Uterus (tissue), 4 donors: ENCODE measurements at places on chromosomes 3 and 15. TPM values are rescaled to one million over a fixed set of nuclear protein-coding genes. Genes with fewer than 3 reads are reported as not detected.

The CCDC54 gene
- not detected for total RNA-seq

The PEX11A gene
- total RNA-seq: 15.0 TPM

The LHFPL4 gene
- not detected for total RNA-seq

The SLC2A2 gene
- not detected for total RNA-seq

The PLS1 gene
- total RNA-seq: 4.5 TPM

The KLF15 gene
- 20.0 TPM for total RNA-seq

The DNAH1 gene
- 46.2 TPM for total RNA-seq

The XYLB gene
- total RNA-seq: 7.9 TPM

The KCNMB3 gene
- total RNA-seq: 6.2 TPM

The CD200 gene
- total RNA-seq: 15.6 TPM

The MINAR1 gene
- 0.43 TPM for total RNA-seq

The PLOD2 gene
- total RNA-seq: 83.2 TPM

The DZIP1L gene
- total RNA-seq: 26.8 TPM

The BLM gene
- total RNA-seq: 0.29 TPM

GRCh38 chr15:50066202-50066601 lies 52.8 kb downstream of the ATP8B4 start:
- no peak overlapping the region for H3K27ac ChIP-seq
- no peaks in the 10 kb centered on the region for H3K36me3 ChIP-seq
- H3K4me3 ChIP-seq: no peak overlapping the region
- no peaks in the 10 kb centered on the region for H3K4me1 ChIP-seq

DNA sequence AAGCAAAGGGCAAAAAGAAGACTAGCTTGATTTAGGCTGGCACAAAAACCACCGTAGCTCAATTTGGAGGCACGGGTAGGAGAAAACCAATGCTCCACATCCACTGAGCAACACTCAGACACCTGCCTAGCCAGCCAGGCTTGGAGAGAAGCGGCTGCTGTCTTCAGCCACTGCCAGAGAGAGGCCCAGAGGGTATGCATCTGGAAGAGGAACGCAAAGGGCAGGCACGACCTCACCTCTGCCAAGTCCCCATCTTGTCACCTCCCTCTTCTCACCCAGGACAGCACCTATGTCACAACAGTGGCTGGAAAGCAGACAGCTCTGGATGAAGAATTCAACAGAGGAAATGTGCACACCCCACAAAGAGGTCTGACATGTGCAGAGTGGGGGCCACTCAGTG lies 93.5 kb downstream of the ADAMTS17 start:
- no peaks in the 10 kb centered on the region for H3K4me1 ChIP-seq
- no peak overlapping the region for H3K4me3 ChIP-seq
- no peaks in the 10 kb centered on the region for H3K27me3 ChIP-seq
- no peaks in the 10 kb centered on the region for H3K36me3 ChIP-seq
- no peak for DNase-seq

DNA sequence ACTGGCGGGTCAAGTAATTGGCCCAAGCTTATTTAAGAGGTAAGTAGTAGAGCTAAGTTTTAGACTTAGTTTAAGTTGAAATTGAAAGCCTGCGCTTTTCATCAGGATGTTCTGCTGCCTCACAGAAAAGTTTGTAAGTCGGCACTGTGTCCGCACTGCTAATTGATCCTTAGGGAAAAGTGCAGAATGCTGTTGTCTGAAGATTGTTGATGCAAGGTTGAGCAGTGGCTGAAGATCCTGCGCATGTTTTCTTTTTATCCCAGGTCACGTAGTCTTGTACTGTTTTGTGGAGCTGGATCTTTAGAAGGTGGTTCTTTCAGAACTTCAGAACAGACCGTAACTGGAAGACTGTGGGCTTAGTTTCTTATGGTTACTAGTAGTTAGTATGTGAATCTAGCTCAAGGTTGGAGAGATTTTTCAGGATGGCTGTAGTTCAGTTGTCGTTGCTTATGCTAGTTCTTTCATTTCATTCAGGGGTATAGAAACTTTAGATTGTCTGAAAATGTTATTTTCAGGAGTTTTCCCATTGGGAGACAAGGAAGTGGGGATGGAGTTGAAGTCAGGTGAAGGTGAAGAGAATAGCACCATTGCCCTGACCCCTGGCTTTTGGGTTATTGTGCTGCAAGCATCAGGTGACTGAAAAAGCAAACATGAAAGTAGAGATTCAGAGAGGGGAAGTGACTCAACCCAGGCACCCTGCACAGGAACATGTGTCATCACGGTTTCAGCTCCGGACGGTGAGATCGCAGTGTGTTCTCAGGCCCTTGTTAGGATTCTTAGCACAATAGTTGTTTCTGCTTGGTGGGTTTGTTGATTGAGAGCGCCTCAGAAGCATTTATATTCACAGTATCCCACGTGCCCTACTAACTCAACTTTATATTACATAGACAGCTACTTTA lies 32.8 kb downstream of the AKAP13 start:
- peak; percentile 41 for DNase-seq

- H3K27me3 ChIP-seq: no peaks in the 10 kb centered on the region
- peaks cover 4% of the 10 kb centered on the region for H3K4me1 ChIP-seq
- H3K36me3 ChIP-seq: no peaks in the 10 kb centered on the region
- peak; percentile 82 for DNase-seq
- H3K27ac ChIP-seq: peak overlapping the region; percentile 86
Measured at GRCh38 chr15:62742409-62743171, 300.0 kb upstream of the TPM1 start.

GRCh38 chr3:194507571-194507970 lies 20.8 kb upstream of the ATP13A3 start:
- no peaks in the 10 kb centered on the region for H3K27me3 ChIP-seq
- no peaks in the 10 kb centered on the region for H3K36me3 ChIP-seq
- DNase-seq: no peak
- H3K4me3 ChIP-seq: no peak overlapping the region
- no peak overlapping the region for H3K27ac ChIP-seq

DNA sequence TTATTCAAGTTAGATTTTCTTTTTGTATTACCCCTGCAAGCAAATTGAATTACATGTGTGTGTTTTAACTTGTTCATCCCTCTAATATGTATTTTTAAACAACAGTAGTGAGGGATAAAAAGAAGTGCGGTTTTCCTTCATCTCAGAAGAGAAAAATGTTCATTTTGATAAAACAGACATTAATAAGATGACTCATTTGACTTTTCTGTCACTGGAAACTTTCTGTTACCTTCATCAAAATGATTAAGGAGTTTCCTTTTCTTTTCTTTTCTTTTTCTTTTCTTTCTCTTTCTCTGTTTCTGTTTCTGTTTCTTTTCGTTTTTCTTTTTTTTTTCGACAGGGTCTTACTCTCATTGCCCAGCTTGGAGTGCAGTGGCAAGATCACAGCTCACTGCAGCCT lies 53.0 kb downstream of the ECT2 start:
- DNase-seq: no peak
- H3K4me3 ChIP-seq: no peak overlapping the region

DNA sequence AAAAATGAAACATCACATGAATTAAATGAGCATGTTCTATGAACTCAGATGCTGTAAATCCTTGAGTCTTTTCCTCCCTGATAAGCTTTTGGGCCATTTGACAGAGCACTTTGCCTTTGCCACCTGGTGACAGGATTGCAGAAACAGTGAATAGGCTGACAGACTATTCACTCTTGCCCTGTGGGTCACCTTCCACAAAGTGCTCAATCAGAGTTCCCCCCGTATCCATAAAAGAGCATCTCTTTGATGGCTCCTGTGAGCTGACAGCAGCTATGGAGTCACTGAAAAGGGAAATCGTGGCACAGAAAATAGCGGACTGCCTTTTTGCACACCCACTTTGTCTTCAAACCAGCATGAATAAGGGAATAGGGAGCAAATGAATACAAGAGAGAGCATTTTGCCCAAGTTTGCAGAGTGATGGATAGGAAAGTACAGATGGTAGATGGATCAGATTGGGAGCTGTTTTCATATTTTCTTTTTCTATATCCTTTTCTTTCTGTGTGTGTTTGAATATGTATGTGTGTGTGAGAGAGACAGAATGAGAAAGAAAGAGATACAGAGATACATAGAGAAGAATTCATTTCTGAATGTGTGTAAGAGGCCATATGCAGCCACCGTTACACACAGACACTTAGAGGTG lies 37.8 kb upstream of the GOLM2 start:
- no peak overlapping the region for H3K4me3 ChIP-seq
- no peak overlapping the region for H3K27ac ChIP-seq
- no peaks in the 10 kb centered on the region for H3K36me3 ChIP-seq
- no peak for DNase-seq
- H3K27me3 ChIP-seq: no peaks in the 10 kb centered on the region

GRCh38 chr15:71379893-71380292 lies 264.6 kb downstream of the THSD4 start:
- DNase-seq: no peak
- no peaks in the 10 kb centered on the region for H3K27me3 ChIP-seq
- no peaks in the 10 kb centered on the region for H3K4me1 ChIP-seq
- H3K36me3 ChIP-seq: no peaks in the 10 kb centered on the region
- no peak overlapping the region for H3K4me3 ChIP-seq
- no peak overlapping the region for H3K27ac ChIP-seq

DNA sequence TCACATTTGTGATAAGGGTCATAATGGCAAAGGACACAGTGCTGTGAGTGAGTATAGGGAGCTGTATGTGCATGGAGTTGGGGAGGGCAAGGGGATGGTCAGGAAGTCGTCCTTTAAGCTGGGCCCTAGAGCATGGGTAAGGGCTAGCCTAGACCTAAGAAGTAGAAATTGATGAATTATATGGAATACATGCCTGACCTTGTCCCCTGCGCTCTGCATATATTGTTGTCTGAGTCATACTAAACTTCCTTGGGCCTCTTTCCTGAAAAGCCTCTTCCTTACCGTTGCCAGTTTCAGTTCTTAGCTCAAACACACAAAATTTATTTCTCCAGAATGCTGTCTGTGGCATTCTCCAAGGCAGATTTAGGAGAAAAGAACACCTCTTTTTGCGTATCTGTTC lies 4.6 kb downstream of the SNRK start:
- no peak for DNase-seq
- no peaks in the 10 kb centered on the region for H3K27me3 ChIP-seq
- H3K4me3 ChIP-seq: no peak overlapping the region
- H3K36me3 ChIP-seq: no peaks in the 10 kb centered on the region
- peak overlapping the region; percentile 98 for H3K27ac ChIP-seq

GRCh38 chr3:135141160-135141559 lies 346.1 kb downstream of the EPHB1 start:
- no peaks in the 10 kb centered on the region for H3K27me3 ChIP-seq
- no peaks in the 10 kb centered on the region for H3K36me3 ChIP-seq
- H3K4me3 ChIP-seq: no peak overlapping the region
- DNase-seq: no peak
- no peaks in the 10 kb centered on the region for H3K4me1 ChIP-seq

DNA sequence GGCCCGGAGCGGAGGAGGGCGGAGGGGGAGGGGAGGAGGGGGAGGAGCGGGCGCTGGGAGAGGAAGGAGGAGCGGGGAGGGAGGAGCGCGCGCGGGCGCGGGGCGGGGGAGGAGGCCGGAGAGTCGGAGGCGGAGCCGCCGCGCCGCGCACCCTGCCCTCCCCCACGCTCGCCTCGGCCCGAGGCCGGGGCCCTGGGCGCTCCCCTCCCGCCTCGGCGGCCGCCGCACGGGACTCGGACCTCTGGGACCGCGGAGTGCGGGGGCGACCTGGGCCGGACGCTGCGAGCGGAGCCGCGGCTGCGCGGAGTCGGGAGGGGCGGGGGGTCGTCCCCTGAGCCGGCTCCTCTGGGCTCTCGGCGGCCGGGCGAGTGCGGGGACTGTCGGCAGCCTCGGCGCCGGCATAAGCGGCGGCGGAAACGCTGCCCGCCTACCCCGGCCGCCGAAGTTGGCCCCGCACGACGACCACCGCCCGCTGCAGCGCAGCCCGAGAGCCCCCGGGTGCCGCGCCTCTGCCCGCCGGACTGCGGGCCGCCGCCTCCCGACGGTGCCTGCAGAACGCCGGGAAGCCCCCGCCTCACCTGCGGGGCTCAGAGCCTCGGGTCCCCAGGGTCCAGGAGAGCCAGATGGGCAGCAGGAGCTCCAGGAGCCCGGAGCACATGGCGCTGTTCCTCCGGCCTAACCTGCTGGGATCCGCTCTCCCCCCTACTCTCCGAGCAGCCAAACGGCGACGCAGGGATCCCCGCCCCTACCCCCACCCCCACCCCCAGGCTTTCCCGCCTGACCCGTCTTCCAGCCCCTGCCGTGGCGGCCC lies 406 bp upstream of the GABRB3 start:
- H3K36me3 ChIP-seq: no peaks in the 10 kb centered on the region
- DNase-seq: peak; percentile 16
- H3K27me3 ChIP-seq: no peaks in the 10 kb centered on the region
- no peak overlapping the region for H3K27ac ChIP-seq
- peak overlapping the region; percentile 21 for H3K4me3 ChIP-seq

DNA sequence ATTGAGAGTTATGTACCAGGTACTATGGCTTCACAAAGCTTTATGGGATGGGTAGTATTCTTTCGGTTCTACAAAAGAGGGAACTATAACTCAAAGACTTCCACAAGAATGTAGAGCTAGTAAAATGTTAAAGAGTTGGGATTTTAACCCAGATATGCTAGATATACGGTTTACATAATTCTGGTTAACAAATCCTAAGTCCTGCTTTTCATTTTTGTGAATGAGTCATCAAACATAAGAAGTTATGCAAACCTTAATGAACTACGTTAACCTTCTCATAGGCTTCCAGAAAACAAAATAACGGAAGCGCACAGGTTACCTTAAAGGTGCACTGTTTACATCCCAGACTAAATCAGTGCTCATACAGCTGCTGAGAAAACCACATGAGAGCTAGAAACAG lies 1049.3 kb downstream of the MCTP2 start:
- H3K27me3 ChIP-seq: no peaks in the 10 kb centered on the region
- H3K4me1 ChIP-seq: peaks cover 6% of the 10 kb centered on the region
- no peak overlapping the region for H3K4me3 ChIP-seq

DNA sequence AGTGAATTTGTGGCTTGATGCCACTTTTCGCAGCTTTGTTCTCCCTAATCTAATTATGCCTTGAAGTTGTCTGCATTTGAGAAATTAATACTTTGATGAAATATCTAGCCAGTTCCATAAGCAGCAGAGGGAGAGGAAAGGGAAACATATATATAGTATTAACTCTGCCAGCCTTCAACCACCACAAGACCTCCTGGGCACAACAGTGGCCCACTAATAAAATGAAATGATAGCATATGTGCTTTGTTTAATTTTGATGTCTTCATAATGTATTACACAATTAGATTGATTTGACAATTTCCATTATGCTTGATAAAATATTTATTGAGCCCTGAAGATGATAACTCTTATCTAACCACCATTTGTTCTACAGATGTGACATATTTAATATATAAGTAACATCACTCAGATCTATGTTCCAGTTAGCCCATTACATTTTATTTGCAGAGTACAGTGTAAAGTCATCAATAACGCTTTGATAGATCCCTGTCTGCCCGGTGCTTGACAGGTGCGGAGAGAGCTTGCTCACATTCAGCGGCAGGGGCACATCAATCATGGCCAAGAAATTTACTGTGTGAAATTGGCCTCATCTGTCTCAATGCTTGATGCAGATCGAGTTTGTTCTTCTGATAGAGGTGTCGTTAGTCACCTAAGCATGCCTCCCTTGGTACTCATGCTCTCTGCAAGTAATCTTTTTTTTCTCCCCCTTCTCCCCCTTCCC lies 187.4 kb downstream of the MECOM start:
- H3K27me3 ChIP-seq: no peaks in the 10 kb centered on the region
- no peak for DNase-seq
- no peaks in the 10 kb centered on the region for H3K4me1 ChIP-seq
- no peaks in the 10 kb centered on the region for H3K36me3 ChIP-seq
- no peak overlapping the region for H3K4me3 ChIP-seq

GRCh38 chr3:179681492-179682263 lies 28.8 kb downstream of the USP13 start:
- H3K27ac ChIP-seq: peak overlapping the region; percentile 41
- no peak for DNase-seq
- no peaks in the 10 kb centered on the region for H3K27me3 ChIP-seq
- H3K4me1 ChIP-seq: peaks cover 5% of the 10 kb centered on the region

- H3K4me1 ChIP-seq: no peaks in the 10 kb centered on the region
- H3K36me3 ChIP-seq: no peaks in the 10 kb centered on the region
- no peak overlapping the region for H3K27ac ChIP-seq
- H3K27me3 ChIP-seq: no peaks in the 10 kb centered on the region
- no peak overlapping the region for H3K4me3 ChIP-seq
- DNase-seq: no peak
Measured at GRCh38 chr15:88688394-88688933, 49.6 kb downstream of the ISG20 start.
